NCI-H524 treated with DMSO at 0.1 percent for 48 hours (cell line): ENCODE measurements at places on chromosomes 12 and 14.

- no peak for DNase-seq
Observed at GRCh38 chr12:2960390-2960956, 1.3 kb downstream of the TEAD4 start.

GRCh38 chr14:21093769-21094681 is 4.4 kb downstream of the ZNF219 start:
- peak; percentile 98 for DNase-seq

- no peak for DNase-seq
Observed at GRCh38 chr12:91866566-91866965, 279.1 kb downstream of the BTG1 start.

- DNase-seq, result no peak
Observed at GRCh38 chr12:92942905-92943304, 13.8 kb upstream of the EEA1 start.

- no peak for DNase-seq
Observed at GRCh38 chr14:60204843-60205774, 39.9 kb upstream of the DHRS7 start.
